ENCODE measurements at places on chromosomes 4 and X.

- DNase-seq, result no peak
Observed at GRCh38 chr4:186915816-186916215, 192.2 kb upstream of the FAT1 start.

- DNase-seq, result no peak
Observed at GRCh38 chrX:131778269-131779218, 234.7 kb downstream of the OR13H1 start.

DNA sequence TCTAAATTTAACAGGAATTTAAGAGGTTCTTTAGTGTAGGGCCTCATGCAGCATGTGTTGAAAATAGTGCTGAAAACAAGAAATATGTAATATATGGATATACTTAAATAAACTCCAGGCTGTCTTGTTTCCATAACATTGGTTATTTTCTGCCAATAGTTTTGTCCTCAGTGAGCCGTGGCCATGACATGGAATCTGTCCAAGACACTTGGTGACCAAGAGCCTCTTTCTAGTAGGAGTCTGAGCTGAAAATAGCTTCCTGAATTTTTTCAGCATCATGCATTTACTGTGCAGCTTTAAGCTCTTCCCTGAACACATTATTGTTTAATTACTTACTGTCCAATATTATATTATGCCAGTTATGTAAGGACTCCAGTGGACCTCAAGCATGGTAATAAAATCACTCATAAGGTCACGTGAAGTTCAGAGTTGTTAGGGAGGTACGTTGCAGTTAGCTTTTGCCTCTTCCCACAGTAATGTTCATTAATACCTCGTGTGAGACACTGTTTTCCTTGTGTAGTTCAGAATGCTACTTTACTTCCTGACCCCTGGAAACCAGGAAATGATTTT is 488.2 kb downstream of the GRID2 start:
- DNase-seq, result no peak

DNA sequence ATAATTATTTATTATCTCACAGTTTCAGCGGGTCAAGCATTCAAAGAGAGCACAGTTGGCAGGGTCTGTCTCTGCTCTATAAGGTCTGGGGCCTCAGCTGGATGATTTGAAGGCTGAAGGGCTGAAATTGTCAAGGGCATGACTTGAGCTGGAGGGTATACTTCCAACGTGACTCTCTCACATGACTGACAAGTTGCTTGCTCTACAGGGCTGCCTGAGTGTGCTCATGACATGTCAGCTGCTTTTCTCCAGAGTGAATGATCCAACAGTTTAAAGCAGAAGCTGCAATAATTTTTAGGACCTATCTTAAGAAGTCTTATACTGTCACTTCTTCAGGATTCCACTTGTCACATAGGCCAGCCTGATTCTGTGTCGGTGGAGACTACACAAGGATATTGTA is 51.2 kb downstream of the TIGD2 start:
- no peak for DNase-seq

DNA sequence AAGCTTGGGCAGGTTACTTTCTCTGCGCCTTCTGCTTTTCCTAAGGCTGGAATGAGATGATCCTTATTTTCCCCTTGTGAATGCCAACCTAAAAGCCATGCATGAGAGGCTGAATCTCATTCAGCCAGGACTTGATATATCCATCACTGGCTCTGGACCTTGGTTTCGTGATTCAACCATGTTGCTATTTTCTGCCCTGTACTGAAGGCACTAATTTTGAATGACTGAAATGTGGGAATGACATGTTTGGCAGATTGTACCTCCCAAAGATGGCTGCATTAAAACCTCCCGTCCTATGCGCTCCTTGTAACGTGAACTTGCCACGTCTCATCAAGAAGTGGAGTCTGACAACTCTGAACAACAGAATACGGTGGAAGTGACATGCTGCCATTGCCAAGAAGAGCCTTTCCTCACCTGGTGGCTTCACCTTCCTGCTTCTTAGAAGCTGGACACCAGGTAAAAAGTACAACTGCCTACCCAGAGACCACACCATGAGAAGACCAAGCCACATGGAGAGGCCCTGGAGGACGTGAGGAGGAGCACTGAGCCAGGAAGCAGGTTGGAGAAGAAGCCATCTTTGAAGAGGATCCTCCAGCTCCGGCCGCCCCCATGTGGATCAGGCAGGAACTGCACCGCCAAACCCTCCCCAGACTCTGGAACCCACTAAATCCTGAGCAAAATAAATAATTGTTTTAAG is 174.5 kb downstream of the NSUN7 start:
- peak; percentile 40 for DNase-seq

GRCh38 chr4:75724867-75725724 is 719 bp downstream of the USO1 start:
- DNase-seq, result peak; percentile 25

- DNase-seq, result no peak
Observed at GRCh38 chr4:109011241-109012026, 248.6 kb upstream of the ETNPPL start.

DNA sequence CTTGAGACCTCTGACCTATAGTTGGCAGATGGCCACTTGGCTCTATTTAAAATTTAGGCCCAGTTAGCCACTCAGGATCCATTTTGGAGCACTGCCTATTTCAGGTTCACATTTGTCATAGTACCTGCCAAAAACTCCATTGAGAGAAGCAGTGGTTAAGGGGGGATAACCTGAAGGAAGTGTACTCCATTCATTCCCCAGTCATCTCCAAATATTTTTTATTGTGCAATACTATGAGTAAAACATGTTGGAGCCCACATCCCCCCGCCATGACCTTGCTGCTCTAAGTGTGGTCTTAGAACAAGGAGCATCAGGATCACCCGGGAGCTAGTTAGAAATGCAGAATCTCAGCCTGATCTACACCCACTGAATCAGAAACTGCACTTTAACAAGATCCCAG is 21.1 kb downstream of the PLP1 start:
- DNase-seq, result no peak

- no peak for DNase-seq
Observed at GRCh38 chr4:32163125-32163524, 1443.0 kb downstream of the PCDH7 start.

- DNase-seq, result no peak
Observed at GRCh38 chrX:40249582-40249981, 151.8 kb upstream of the BCOR start.

GRCh38 chrX:84205276-84205675 is 17.3 kb upstream of the RPS6KA6 start:
- DNase-seq, result no peak

GRCh38 chrX:68868902-68869800 is 40.3 kb downstream of the EFNB1 start:
- no peak for DNase-seq

DNA sequence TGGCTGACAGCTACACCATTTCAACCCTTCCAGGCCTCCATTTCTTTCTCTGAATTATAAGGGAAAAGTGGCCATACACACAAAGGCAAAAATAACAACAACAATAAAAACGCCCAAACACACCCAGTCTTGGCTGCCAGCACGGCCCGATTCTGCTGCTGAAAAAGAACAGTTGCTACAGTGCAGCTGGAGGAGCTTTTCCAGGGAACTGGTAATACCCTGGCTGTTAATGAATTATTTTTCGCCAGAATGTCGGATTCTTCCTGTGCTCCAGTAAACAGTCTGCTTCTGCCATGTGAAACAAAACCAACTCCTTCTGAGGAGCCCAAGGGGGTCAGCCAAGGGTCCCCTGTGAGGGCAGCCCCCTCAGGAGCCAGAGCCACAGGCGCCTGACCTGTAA is 6.6 kb downstream of the RAI2 start:
- DNase-seq, result no peak

DNA sequence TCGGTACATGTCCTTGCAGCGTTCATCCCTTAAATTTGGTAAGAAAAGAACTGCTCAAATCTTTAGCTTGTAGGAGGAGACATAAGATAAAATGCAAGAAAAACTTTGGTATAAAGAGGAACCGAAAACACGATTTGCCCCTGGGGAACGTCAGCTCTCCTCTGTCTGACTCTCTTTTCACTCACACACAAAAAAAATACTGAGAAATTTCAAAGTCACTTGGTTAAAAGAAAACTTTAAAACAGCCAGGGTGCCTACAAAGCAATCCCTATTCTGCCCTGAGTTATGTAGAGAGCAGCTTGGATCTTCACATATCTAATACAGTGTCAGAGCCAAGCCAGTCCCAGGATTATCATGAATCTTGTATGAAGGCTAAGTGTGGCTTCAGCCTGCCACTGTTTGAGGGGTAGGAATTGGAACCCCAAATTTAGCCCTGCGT is 248.5 kb upstream of the CXXC4 start:
- DNase-seq, result no peak

DNA sequence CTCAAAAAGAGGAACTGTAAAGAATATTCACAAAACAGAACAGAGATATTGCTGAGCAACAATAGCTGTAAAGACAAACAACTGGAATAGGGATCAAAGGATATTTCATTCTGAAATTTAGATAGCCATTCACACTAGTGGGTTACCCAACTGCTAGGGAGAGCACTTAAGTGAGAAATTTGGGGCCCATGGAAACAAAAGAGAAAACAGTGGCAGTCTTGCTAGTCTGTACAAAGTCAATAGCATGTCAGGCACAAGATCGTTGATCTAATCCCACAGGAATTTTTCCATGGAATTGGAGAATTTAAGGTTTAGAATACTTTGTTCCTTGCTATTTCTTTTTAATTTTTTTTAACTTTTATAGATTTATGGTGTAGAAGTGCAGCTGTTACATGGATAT is 467.0 kb downstream of the PCDH18 start:
- DNase-seq, result no peak

DNA sequence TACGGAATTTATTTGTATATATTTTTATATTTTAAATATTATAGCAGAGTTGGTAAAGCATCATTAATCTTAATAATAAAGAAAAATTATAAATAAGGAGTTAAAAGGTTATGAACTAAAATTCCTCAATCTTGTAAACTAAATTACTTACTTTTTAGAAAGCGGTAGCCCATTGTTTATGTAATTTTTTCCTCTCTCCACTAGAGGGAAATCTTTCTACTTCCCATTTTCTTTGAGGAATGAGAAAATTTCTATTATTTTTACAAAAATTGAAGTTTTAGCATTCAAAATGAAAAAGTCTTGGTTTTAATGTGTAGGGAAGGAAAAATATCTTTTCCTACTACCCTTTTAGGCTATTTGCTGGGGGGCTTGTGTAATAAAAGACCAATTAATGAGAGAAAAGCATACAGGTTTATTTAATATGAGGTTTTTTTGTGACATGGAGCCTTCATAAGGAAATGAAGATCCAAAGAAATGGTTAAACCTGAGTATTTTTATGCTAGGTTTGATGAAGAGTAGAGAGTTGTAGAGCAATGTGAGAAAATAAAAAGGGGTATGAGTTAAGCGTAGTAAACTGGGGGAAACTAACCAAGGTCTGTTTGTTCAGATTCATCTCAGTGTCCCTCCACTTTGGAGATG is 68.7 kb upstream of the ADAD1 start:
- no peak for DNase-seq

- no peak for DNase-seq
Observed at GRCh38 chr4:147714575-147715401, 17.1 kb upstream of the ARHGAP10 start.

- no peak for DNase-seq
Observed at GRCh38 chr4:168677879-168678278, 181.0 kb downstream of the PALLD start.

GRCh38 chrX:71586929-71587328 is 8.7 kb downstream of the GCNA start:
- no peak for DNase-seq

DNA sequence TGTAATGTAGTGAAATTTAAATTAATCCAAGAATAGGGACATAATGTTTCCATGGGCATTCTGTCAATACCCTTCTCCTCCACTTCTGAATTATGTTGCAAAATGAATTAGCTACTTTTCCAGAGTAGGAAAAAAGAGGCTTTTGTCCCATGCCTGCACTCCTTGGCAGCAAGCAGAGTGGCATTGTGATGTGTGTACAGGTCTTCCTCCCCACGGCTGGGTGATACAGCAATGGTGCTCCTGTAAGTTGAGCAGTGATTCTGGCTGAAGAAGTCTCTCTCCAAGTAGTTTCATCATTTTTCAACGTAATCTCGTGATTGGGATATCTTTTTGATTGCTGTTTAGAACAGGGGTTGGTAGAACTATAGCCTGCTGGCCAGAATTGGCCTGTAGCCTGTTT is 59.9 kb downstream of the KIT start:
- DNase-seq, result no peak

DNA sequence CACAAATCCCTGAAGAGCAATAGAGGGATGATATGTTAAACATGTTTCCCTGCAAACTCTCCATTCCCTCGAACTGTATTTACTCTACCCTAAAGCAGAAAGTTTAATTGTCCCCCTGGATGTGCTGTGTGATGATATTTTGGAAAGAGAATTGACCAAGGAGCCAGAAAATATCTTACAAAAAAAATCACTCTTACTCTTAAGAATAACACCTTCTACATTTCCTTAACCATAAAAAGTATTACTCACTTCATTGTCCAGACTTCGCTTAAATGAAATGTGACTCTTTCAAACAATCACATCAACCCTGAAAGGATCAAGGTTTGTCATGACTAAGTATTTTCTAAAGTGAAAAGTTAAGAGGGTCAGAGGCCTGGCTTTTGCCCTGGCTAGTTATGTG is 49.0 kb upstream of the EGFL6 start:
- no peak for DNase-seq

- DNase-seq, result no peak
Observed at GRCh38 chr4:84750960-84751283, 168.0 kb downstream of the CDS1 start.

DNA sequence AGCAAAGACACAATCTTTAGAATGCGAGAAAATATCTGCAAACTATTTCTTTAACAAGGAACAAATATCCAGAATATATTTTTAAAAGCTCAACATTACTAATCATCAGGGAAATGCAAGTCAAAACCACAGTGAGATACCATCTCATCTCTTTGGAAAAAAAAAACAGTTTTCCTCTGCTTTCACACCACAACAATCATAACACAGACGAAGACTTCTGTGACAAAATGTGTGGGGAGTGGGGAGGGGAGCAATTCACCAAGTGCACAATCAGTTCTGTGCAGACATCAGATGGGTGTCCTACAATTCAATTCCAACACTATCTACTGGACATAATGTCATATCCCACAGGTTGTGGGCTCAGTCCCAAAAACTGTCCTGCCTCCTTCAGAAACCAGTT is 293.2 kb upstream of the SLC7A11 start:
- DNase-seq, result no peak

DNA sequence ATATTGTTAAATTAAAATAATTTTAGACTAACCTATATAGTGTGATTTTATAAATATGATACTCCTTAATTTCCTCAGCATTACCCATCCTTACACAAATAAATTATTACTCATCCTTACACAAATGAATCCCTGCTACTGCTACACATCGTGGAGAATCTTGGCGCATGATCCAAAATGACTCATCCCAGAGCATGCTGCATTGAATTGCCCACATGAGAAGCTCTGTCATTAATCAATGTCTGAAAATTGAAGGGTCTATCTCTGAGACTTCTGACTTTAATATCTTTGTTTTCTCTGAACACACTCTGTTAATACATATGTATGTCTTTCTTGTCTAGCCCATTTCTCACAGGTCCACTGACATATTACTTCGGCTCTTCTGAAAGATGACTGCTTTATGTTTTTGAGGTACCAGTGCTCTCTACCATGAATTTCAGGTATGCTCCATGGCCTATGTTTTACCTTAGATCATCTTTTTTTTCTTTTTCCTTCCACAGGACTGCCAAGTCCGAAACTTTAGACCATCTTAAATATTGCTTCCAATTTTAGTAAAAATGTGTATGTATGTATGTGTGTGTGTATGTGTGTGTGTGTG is 15.7 kb upstream of the DUSP21 start:
- DNase-seq, result no peak

- no peak for DNase-seq
Observed at GRCh38 chr4:79330720-79331119, 4.9 kb upstream of the NAA11 start.

GRCh38 chr4:73406548-73406875 is 2.4 kb downstream of the ALB start:
- no peak for DNase-seq

Measured in stimulated activated CD8-positive, alpha-beta memory T cell treated with anti-CD3 and anti-CD28 coated beads, Interleukin-12 subunit alpha, Interleukin-12 subunit beta, amount 100 ng/mL, for 1 hour (primary cell).